ENCODE measurements at places on chromosomes 5 and 9.

- DNase-seq = no peak
Measured at GRCh38 chr9:127202461-127203169, 62.0 kb upstream of the GARNL3 start.

- DNase-seq = no peak
Measured at GRCh38 chr9:33041432-33042188, 16.5 kb downstream of the DNAJA1 start.

- DNase-seq = no peak
Measured at GRCh38 chr9:444528-444927, 229.9 kb downstream of the DOCK8 start.

GRCh38 chr5:78718824-78719223 lies 70.3 kb upstream of the LHFPL2 start:
- no peak for DNase-seq

GRCh38 chr5:81095835-81096234 lies 135.7 kb downstream of the RASGRF2 start:
- DNase-seq = no peak

- DNase-seq = no peak
Measured at GRCh38 chr5:15238006-15238405, 262.0 kb upstream of the FBXL7 start.

GRCh38 chr5:74848553-74849025 lies 17.6 kb downstream of the FAM169A start:
- no peak for DNase-seq

DNA sequence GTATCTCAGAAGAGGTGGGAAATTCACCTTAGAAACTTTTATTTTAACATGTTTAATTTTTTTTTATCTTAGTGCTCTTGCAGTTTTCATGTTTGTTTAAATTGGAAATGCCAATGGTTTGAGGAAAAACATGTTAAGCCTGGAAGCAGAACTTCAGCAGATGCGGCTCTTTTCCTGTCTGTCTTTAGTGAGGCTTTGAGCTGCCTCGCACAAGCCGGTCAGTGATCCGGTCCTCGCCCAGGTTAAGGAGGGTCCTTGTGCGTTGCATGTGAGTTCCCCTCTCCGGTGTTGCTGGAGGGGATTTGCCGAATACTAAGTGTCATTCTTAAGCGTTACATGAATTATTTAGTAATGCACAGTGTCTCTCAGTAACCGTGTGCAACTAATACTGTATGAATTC lies 9.4 kb upstream of the PLEKHG4B start:
- DNase-seq = no peak

GRCh38 chr9:91146391-91147019 lies 215.2 kb downstream of the AUH start:
- no peak for DNase-seq

GRCh38 chr9:84357275-84357674 lies 16.7 kb upstream of the SLC28A3 start:
- no peak for DNase-seq

GRCh38 chr9:93291536-93292287 lies 107.8 kb downstream of the WNK2 start:
- DNase-seq = no peak

GRCh38 chr9:99986642-99987041 lies 80.2 kb downstream of the STX17 start:
- DNase-seq = no peak

GRCh38 chr5:51466214-51466613 lies 83.0 kb downstream of the ISL1 start:
- DNase-seq = no peak

GRCh38 chr5:2387634-2388325 lies 363.7 kb downstream of the IRX2 start:
- DNase-seq = no peak

DNA sequence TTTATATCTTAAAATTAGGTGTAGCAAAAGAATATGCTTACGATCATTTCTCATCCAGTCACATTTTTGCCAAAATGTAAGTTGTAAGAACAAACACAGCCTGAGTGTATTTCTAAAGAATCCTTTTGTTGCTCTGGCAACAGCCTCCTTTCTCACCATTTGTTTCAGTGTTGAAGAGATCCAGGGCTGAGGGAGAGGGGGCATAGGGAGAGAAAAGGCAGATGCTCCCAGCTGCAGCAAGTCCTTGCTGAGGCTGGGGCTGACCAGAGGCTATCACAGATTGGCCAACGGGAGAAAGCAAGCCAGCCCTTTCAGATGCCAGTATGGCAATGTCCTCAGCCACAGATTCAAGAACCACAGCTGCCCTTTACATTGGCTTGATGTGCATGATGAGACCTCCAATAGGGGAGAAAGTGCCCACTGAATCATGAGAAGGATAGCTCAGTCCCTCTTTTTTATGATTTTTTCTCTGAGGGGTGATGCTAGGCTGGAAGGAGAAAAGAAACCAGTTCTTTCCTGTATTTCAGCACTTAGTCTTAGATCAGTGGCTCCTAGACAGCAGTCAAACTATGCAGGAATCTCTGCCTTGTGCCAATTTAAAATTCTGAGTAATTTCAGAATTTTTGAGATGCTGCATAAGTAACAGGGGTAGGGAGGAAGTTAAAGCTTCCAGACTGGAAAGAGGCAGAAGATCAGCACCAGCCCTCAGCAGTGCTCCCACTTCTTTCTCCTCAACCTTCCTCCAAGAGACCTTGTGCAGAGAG lies 142.1 kb downstream of the LHFPL2 start:
- DNase-seq = no peak

DNA sequence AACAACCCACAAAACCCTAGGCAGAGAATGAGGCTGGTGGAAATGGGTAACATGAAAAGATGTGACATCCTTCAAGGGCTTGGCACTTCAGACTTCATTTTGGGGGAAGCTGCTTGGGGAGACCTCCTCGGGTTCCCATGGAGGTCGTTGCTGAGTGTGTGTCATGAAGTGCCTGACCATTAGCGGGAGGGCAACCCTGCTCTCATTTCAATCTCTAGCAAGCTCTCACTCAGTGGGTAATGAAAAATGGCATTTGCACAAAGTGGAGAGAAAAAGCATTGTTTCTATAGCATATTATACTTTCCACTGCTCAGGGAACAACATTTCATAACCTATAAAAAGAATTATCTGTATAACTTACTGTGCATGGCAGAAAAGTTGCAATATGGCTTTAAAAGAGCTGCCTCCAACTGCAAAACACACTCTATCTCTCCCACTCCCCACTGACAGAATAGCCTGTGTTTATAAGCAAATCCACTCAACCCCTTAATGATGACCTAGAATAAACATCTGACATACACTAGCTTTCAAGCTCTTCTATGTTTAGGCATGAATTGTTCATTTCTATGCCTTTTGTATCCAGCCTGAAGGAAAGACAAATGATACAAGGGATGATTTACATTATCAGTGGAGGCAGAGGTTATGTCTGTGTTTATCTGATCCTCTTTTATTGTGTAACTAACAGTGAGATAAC lies 357.2 kb downstream of the ZSWIM6 start:
- no peak for DNase-seq

GRCh38 chr9:15722888-15723287 lies 170.0 kb downstream of the CCDC171 start:
- no peak for DNase-seq

DNA sequence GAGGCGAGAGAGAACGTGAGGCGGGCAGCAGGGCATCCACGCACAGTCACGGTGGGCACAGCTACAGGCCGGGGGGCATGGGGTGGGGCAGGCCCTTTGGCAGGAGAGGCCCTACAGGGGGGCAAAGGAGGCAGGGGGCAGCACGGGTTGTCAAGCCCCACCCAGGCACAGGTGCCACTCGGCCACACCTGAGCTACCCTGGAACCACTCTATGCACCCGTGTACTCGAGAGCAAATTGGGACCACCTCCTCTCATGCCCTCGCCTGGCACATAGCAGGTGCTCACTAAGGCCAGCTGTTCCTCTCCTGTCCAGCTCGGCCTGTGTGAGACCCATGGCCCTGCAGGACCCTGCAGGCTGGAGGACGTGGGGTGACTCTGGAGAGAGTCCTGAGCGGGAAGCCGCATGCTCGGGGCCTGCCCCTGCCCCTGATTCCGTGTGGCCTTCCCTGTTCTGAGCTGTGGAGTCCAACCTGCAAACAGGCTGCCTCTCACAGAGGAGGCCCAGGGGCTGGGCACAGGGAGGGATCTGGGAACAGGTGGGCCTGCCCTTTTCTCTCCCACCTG lies 31.4 kb upstream of the SARDH start:
- no peak for DNase-seq

GRCh38 chr5:142404046-142404477 lies 79.2 kb upstream of the SPRY4 start:
- DNase-seq = no peak

- DNase-seq = no peak
Measured at GRCh38 chr9:74083681-74084433, 413.3 kb upstream of the RORB start.

DNA sequence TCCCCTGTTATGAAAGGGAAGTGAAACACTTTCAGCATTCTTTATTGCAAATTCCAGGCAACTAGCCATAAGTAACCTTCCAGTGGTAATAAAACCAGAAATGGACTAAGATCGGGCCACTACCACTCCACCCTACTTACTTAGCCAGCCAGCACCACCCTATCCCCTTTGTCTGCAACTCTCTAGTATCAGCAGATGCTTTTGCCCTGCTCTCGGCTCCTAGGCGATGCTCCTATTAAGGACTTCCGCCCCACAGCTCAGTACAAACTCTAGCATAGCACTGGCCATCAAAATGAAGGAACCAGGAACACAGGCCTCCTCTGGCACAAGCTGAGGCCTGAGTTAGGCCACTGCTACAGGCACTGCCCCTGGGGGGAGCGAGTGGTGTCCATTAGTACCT lies 81.2 kb downstream of the GLDC start:
- DNase-seq = no peak

GRCh38 chr5:61254969-61255555 lies 77.0 kb upstream of the ZSWIM6 start:
- no peak for DNase-seq

DNA sequence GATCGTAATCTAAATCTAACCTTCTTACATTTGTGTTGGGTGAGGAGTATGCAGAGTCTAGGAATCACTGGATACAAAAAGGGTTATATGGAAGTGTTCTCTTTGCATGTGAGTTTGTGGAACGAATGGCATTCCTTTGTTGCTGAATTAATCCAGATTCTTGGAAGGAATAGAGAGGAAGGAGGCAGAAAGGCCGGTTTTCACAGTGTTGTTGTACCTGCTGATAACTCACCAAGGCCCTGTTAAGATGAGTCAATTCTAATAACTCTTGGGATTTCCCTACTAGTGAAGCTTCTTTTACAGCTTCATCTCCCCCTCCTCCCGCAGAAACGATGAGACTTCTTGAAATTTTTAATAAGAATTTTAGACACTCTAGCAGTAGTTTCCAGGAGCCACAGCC lies 84.0 kb downstream of the ZSWIM6 start:
- DNase-seq = no peak

GRCh38 chr5:33601881-33602280 lies 161.1 kb downstream of the TARS1 start:
- DNase-seq = no peak

DNA sequence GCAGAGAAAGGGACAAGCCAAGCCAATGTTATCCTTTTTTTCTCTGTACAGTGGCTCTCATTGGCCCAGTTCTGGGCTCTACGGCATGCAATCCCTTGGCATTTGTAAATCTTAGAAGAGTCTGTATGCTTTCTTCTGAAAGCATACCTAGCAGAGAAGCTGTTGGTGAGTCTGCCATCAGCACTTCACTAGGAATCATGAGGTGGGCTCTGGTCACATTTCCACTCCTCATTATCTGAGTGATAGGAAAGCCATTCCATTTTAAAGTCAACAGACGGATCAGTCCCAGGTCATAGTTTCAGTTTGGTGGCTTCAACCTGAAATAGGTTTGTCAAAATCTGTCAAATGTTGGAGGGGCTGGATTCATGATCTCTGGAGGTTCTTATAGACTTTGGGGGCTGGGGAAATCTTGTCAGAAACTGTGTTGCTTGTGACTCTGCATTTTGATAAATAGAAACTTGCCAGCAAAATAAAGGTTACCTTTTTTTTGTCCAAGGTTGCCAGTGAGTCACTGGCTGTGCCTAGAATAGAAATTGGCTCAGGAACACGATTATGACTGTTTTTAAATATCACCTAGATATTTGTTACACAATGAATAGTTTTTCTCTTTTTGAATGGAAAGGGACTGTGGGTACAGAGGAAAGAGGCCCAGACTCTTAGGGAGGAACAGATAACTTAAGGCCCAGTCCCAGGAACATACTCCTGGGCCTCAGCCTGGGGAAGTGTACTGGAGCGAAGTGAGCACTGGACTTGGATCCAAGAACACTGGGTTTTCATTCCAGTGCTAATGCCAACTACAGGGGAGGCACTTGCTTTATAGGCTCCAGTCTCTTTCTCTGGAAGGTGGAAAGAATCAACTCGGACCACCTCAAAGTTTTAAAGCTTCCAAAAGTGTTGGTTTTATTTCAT lies 183.1 kb downstream of the NMUR2 start:
- no peak for DNase-seq

DNA sequence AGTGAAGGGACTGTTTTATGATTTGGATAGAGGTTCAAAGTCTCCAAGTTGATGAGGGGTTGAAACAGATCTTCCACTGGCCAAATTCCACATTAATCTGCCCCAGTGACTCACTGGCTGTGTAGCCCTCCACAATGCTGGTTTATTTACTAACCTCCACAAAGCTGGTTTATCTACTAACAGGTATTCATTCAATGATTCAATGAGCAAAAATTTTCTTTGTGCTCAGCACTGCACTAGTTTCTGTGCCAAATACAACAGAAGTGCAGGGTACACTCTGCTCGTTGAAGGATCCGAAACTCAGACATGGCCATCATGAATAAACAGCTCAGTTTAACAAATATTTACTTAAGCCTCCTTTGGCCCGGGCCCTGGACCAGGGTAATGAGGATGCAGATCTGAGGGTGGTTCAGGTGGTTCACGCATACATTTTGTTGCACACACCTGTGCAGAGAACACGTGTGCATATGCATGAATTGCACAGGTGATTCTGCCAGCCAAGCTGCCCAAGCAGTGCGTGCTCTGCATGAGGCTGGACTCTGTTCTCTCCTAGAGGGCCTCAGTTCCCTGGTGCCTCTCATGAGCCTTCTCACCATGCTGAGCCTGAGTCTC lies 71.0 kb downstream of the SH3PXD2B start:
- DNase-seq = no peak

DNA sequence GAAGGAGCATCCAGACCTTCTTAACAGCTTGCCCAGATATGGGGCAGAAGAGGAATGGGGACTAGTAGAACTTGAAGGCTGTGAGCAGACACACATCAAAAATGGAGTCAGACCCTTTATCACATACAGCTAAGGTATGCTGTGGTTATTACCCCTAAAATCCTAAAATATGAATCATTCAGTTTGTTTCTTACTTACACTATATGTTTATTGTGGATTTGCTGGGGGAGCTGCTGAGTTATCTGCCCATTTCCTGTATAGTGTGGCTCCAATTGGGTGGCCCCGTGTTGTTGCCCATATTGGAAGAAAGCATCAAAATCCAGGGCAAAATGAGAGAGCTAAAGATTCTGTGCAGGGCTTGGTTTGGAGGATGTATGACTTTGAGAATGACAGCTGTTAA lies 56.9 kb downstream of the AP3S1 start:
- no peak for DNase-seq

DNA sequence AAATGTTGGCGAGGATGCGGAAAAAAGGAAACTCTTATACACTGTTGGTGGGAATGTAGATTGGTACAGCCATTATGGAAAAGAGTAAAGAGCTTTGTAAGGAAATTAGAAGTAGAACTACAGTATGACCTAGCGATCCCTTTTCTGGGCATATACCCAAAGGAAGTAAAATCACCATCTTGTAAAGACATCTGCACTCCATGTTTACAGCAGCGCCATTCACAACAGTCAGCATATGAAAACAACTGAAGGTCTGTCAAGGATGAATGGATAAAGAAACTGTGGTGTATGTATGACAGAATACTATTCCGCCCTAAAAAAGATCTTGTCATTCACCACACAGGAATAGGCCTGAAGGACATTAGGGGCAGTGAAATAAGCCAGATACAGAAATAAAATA lies 27.7 kb upstream of the SLC25A51 start:
- no peak for DNase-seq

- DNase-seq = no peak
Measured at GRCh38 chr9:76510446-76510845, 51.5 kb downstream of the GCNT1 start.
